ENCODE measurements at places on chromosomes 1 and 21.

GRCh38 chr21:23374155-23374554, 2233.1 kb downstream of the MRPL39 start:
- no peak for DNase-seq

GRCh38 chr1:33459691-33460090, 12.8 kb upstream of the ZSCAN20 start:
- no peak for DNase-seq

GRCh38 chr1:175373786-175374623, 181.4 kb upstream of the KIAA0040 start:
- DNase-seq: peak; percentile 60

GRCh38 chr1:205593967-205594366, 37.8 kb downstream of the ELK4 start:
- DNase-seq: no peak

DNA sequence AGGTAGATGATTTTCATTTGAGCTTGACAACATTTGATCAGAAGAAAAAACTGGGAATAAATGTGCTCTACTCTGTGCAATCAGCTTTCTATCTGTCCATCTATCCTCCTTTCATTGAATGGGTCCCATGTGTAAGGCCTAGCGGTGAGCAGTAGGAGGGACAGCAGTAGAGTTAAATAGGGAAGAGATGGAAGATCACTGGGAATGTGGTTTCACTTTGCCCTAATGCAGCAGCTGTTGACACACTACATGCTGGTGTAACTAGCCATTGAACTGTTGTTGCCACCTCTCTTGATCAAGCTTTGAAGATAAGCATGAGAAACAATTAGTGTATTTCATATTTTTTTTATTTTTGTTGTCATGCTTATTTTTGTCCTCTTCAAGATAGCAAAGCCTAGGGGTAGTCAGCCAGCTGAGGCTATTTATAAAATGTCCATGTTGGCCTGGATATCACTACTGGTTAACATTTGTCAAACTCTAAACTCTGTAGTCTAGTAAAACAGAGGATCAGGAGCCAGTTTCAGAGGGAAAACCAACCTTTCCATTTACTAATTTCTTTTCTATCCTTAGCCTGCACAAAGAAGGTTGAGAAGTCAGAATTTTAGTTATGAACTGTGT, 41.9 kb downstream of the CACNA1E start:
- no peak for DNase-seq

GRCh38 chr1:161114556-161114955, 3.3 kb downstream of the PFDN2 start:
- DNase-seq: no peak

DNA sequence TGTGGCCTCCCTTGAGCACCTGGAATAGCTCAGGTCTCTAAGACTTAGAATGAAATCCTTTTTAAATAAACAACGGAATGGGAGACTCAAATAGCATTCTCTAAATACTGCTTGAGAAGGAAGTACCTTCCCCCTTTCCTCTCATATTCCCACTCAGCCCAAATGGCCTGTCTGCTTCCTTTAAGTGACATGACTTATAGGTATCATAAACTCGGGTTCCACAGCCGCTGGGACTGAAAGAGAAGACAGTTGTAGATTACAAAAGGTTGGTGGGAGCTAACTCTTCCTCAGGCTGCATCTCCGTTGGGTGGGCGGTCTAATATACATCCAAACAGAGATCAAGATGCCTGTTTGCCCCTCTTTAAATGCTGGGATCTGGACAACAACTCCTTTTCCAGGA, 1.2 kb upstream of the HMCN1 start:
- no peak for DNase-seq

DNA sequence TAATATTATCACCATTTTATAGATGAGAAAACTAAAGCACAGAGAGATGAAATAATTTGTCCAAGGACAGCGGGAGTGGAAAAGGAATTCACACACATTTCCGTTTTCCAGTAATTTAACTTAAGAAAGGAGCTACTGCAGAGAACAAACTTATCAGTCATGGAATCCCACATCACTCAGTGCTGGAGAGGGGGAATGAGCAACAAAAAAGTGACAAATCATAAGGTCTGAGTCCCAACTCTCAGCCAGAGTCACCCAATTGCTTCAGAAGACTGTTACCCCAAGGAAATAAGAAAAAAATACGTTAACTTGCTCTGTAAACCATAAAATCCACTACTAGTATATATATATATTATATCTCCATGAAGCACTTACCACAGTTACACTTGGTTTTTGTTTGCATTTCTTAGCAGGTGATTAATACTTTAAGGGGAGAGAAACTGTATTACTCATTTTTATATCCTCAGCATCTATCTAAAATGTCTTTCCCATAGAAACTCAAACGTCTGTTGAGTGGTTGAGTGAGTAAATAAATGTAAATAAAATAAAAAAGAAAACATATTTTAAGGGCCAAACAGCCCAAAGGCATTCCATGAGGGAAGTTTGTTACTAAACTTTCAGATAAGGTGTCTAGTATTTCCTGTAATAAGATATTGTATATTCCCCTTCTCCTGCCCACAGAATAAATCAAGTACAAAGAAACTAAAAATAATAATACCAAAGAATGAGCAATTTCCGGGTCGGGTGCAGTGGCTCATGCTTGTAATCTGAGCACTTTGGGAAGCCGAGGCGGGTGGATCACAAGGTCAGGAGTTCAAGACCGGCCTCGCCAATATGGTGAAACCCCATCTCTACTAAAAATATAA, 76.8 kb downstream of the SLC45A1 start:
- no peak for DNase-seq

DNA sequence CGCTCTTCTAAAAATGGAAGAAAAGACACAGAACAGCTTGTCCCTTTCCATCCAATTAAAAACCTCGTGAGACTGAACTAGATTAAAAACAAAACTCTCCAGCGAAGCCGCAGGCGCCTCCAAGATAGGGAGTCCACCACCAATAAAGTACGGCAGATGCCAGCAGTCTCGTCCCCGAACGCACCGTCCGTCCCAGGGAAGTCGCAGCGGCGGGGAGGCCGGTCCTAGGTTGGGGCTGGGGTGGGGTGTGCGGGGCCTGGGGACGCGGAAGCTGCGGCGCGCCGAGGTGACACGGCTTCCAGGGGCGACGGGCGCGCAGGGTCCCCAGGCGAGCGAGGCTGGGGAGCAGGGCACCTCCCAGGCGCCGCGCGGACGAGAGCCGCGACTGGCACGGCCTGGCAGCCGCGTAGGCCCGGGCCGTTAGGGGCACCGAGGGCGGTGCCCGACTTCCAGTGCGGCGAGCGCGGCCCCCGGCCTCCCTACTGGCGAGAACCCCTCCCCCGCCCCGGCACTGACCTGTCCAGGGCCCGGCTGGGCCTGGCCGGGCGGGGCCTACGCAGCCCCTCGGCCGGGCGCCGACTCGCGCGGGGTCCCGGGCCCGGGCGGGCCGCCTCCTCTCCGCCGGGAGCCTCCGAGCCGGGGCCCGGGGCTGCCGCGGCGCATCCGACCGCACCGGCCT, 28.3 kb upstream of the A3GALT2 start:
- peak; percentile 21 for DNase-seq

DNA sequence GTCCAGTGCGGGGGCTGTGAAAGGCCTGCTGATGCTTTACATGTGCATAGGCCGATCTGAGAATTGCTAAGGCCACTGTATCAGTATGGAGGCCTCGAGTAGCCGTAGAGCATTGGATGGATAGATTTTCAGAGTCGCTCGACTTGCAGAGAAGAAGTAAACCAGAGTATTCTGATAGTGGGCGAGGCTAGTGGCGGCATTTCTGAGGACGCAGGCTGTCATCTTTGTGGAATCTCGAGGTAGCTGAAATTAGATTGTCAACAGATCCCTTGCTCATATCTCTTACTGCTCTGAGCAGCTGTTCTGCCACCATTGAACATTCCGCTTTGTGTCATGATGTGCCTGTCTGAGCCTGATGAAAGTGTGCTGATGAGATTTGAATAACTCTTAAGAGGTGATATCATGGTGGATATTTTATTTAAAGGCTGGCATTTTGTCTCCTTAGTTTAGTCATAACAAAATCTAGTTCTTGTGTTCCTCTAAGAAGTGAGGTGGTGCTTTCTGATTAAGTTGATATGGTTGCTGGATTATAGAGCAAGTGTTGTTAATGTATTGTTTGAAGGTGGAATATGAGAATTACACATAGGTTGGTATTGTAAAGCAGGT, 1.5 kb downstream of the KIF1B start:
- peak; percentile 8 for DNase-seq

GRCh38 chr1:201739492-201740085, 89.4 kb upstream of the IPO9 start:
- no peak for DNase-seq

DNA sequence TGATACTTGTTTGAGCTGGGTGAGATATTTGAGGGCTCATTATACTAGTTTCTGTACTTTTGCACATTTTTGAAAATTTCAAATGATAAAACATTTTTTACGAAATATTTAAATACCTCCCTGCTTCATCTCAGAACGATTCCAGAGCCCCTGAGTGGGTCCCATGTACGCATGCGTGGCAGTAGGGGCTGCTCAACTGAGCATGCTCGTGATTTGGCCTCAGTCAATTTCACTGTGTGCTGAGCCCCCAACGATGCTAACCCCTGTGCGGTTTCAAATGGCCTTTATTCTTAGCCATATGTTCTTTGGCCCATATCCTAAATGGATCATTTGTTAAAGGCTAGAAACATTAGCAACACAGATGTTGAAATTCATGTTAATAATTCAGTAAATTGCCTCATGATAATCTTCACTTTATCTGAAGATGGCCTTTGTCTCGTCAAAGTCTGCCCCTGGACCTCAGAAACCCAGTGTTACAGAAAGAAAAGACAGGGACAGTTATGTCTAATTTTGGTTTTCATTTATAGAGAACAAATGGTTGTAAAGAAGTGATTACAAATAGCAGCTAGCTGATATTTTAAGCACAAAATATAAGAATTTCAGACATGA, 108.2 kb downstream of the MRPS6 start:
- no peak for DNase-seq

- no peak for DNase-seq
Measured at GRCh38 chr1:18999359-18999758, 42.9 kb upstream of the IFFO2 start.

DNA sequence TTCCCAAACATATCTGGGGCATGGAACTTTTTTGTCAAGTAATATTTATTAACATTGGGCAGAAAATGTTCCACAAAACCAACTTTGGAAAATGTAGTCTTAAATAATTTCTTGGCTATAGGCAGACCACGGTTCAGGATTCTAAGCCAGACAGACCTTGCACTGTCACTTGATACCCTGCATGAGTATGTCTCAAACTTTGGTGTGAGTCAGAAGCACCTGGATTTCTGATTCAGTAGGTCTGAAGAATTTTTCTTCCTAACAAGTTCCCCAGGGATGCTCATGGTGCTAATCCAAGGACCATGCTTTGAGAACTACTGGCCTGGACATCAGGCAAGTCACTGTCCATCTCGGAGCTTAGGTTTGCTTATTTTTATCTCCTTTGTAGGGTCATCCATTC, 562.0 kb downstream of the PLPP3 start:
- DNase-seq: no peak

DNA sequence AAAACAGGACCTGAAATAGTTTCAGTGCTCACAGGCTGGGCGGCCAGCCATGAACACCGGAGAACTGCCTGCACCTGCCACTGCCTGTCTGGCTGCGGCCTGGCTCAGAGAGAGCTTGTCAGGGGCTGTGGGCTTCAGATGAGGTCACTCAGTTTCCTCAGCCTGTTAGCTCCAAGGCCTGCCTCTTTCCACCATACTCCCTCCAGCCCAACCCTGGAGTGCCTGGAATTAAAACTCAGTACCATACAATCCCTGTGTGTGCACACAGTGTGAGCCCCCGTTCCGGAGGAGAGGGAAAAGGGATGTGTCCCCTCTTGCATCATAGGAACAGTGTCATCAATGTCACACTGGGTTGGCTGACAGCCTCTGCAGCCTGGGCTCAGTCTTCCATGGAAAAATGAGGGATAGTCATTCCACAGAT, 16.2 kb downstream of the CACNA1S start:
- no peak for DNase-seq

DNA sequence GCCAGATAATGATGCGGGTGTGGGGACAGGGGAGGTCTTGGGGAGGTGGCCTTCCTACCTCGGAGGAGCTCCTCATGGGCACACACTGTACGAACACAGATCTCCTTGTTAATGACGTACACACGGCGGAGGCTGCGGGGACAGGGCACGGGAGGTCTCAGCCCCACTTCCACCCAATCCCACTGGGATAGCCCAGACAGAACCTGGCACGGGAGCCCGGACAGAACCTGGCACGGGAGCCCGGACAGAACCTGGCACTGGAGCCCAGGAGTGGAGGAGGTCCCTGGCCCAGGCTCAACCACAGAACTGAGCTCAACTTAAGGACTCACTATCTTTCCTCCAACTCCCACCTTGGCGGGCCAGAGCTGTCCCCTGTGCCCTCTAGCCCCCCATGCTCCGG, 5.2 kb downstream of the MFAP2 start:
- no peak for DNase-seq

- no peak for DNase-seq
Measured at GRCh38 chr1:42788021-42788420, 3.2 kb downstream of the TMEM269 start.

DNA sequence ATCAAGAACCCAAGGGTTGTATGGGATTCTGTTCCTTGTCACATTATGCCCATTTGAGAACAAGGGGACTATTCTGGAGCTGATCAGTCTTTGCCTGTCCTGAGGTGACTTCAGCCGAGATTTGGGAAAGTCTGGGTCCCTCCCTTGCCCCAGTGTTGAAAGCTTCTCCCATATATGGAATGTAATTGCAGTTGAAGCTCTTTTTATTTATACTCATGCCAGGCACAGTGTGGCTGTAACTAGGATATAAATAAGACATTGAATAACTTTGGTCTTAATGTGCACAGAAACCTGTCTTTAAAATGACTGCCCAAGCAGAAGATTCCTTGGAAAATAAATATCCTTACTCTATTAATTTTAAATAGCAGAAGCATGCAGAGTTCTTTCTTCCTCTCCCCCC, 15.2 kb downstream of the AKNAD1 start:
- DNase-seq: no peak

DNA sequence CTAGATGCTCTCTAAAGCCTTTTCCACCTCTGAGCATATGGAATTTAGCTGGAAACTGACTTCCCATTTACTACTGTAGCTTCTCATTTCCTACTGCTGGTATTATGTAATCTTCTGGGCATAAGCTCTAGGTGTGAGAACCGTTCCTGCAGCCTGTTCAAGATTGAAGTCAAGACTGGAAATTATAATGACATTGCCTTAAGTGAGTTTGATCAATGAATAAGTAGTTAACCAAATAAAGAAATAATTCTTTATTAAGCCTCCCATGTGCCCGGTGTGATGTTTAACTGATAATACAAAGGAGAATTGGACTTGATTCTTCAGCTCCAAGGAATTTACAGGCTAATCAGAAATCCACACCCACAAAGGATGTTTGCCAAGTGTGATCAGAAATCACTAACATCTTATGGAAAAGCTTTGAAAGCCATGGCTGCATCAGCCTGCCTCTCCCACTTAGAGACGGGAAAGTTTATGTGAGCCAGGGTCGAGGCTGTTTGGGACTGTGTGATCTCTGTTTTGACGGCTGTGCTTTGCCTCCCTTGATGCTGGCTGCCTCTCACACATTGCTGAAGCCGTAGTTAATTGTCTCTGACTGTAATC, 36.4 kb upstream of the PRELP start:
- no peak for DNase-seq

Data from BE2C (cell line).